ENCODE measurements at places on chromosomes 12 and 14.

DNA sequence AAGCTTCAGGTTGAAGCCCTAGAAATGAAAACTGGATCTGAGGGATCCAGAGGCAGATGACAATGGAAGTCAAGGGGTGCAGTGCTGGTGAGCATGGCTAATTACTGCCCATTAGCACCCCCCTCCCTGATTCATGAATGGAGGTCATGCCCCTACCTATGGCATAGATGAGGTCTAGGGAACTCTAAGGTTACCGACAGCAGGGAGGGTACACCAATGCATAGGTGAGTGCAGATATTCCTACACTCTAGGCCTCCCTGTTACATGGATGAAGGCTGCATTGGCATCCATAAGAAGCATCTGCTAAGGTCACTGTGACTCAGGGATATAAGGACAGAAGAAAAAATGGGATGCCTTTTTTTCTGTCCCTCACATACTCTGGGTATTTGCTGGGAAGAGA lies 147.3 kb downstream of the CCDC59 start:
- no peaks in the 10 kb centered on the region for H3K4me1 ChIP-seq
- H3K4me3 ChIP-seq, result no peak overlapping the region
- no peaks in the 10 kb centered on the region for H3K36me3 ChIP-seq
- H3K27ac ChIP-seq, result no peak overlapping the region
- no peaks in the 10 kb centered on the region for H3K27me3 ChIP-seq

GRCh38 chr12:70615174-70615866 lies 21.9 kb downstream of the PTPRB start:
- H3K27me3 ChIP-seq, result no peaks in the 10 kb centered on the region
- H3K4me3 ChIP-seq, result no peak overlapping the region
- DNase-seq, result no peak
- H3K4me1 ChIP-seq, result no peaks in the 10 kb centered on the region
- H3K36me3 ChIP-seq, result no peaks in the 10 kb centered on the region

GRCh38 chr12:13183620-13184019 lies 12.9 kb upstream of the EMP1 start:
- no peak for DNase-seq
- H3K27ac ChIP-seq, result no peak overlapping the region
- no peak overlapping the region for H3K4me3 ChIP-seq
- H3K36me3 ChIP-seq, result no peaks in the 10 kb centered on the region
- peaks cover 16% of the 10 kb centered on the region for H3K4me1 ChIP-seq
- no peaks in the 10 kb centered on the region for H3K27me3 ChIP-seq

DNA sequence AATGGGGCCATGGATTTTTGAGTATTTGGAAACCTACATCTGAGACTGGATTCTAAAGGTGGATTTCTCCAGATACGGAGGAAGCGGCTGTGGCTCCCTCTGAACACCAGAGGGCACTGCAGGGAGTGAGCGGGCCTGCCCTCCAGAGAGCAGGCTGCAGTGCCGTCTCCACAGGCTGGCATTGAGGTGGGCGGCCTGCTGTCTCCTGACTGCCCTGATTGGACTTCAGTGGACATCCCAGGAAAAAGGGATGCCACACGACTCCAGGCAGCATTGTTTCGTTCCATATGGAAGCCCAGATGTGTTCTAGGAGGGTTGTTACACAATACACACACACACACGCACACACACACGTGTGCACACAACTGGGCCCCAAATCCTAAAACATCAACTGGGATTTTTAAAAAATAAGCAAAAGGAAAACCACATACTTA lies 20.9 kb upstream of the ANO2 start:
- no peaks in the 10 kb centered on the region for H3K27me3 ChIP-seq
- no peaks in the 10 kb centered on the region for H3K4me1 ChIP-seq
- no peak for DNase-seq
- no peaks in the 10 kb centered on the region for H3K36me3 ChIP-seq

- H3K4me3 ChIP-seq, result no peak overlapping the region
- H3K4me1 ChIP-seq, result peaks cover 7% of the 10 kb centered on the region
- H3K36me3 ChIP-seq, result no peaks in the 10 kb centered on the region
- H3K27ac ChIP-seq, result no peak overlapping the region
Observed at GRCh38 chr14:45633220-45633984, 380.4 kb upstream of the MIS18BP1 start.

DNA sequence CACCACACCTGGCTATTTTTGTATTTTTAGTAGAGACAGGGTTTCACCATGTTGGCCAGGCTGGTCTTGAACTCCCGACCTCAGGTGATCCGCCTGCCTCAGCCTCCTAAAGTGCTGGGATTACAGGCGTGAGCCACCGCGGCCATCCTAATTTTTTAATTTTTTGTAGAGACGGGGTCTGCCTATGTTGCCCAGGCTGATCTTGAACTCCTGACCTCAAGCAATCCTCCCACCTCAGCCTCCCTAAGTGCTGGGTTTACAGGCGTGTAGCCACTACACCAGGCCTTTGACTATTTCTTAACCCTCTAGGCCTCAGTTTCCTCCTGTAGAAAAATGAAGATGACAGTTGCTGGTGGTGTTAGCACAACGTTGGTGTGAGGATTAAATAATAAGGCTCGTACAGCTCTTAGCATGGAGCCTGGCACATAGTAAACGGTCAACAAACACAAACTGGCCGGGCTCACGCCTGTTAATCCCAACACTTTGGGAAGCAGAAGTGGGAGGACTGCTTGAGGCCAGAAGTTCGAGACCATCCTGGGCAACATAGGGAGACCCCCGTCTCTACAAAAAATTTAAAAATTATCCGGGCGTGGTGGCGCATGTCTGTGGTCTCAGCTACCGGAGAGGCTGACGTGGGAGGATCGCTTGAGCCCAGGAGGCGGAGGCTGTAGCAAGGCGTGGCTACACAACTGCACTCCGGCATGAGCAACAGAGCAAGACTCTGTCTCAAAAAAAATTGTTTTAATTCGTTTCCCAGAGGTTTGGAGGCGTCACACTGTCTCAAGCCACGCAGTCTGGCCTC lies 979 bp downstream of the DDX54 start:
- peak overlapping the region; percentile 81 for H3K27ac ChIP-seq
- H3K4me1 ChIP-seq, result peaks cover 3% of the 10 kb centered on the region
- DNase-seq, result no peak
- H3K36me3 ChIP-seq, result peaks cover 49% of the 10 kb centered on the region
- H3K4me3 ChIP-seq, result peak overlapping the region; percentile 87
- no peaks in the 10 kb centered on the region for H3K27me3 ChIP-seq

GRCh38 chr12:32828120-32828519 lies 68.5 kb downstream of the PKP2 start:
- H3K4me1 ChIP-seq, result no peaks in the 10 kb centered on the region
- no peak overlapping the region for H3K4me3 ChIP-seq
- DNase-seq, result no peak
- H3K27me3 ChIP-seq, result no peaks in the 10 kb centered on the region
- H3K36me3 ChIP-seq, result peaks cover 34% of the 10 kb centered on the region

DNA sequence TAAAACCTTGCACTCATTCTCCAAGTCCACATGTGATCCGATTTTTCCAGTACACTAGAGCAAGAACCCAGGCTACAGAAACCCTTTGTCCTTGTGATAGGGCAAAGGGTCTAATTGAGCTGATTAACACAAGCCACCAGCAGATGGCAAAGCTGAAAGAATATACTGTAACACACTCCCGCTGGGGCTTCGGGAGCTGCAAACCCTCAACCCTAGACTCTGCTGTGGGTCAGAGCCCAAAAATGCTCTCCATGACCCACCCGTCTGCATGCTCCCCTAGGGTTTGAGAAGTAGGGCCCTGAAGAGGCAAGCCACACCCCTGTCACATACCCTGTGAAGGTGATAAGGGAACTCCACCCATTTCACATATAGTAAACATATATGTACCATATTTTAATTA lies 33.6 kb upstream of the PCNX1 start:
- H3K36me3 ChIP-seq, result no peaks in the 10 kb centered on the region
- H3K4me3 ChIP-seq, result no peak overlapping the region
- no peaks in the 10 kb centered on the region for H3K27me3 ChIP-seq
- peaks cover 3% of the 10 kb centered on the region for H3K4me1 ChIP-seq
- no peak overlapping the region for H3K27ac ChIP-seq

DNA sequence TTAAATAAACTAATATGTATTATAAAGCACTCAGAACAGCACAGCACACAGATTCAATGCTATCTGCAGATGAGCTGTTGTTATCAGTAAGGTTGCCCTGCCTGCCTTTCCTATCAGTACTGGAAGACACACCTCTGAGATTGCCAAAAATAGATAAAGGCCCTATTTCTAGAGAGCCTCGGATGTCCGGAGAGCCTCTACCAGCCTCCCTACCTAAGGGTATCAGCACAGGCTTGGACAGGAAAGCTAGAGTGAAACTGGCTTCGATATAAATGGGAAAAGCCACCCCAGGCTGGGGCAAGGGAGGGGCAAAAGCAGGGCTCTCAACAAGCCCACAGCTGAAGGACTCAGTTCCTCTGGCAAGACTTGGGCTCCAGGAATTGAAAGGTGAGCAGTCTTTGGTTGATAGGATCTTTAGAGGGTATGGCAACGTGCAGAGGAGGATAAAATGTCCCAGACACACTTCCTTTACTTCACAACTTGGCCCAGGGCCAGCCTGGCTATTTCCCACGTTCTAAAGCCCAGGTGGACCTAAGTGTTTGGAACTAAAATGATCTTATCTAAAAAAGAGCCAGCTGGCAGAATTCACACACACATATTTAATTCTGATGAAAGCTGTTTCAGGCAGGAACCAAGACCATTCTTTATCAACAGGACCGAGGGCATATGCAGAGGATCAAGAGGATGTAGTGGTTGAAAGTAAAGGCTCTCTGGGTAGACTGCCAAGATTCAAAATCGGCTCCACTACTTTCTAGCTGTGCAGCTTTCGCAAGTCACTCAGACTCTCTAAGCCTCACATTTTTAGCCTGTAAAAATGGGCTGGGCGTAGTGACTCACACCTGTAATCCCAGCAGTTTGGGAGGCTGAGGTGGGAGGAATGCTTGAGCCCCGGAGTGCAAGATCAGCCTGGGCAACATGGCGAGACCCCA lies 37.8 kb upstream of the ITPR2 start:
- H3K4me3 ChIP-seq, result no peak overlapping the region
- no peaks in the 10 kb centered on the region for H3K36me3 ChIP-seq
- peaks cover 5% of the 10 kb centered on the region for H3K4me1 ChIP-seq
- no peak for DNase-seq
- H3K27ac ChIP-seq, result peak overlapping the region; percentile 29

GRCh38 chr12:25422241-25422640 lies 130.8 kb downstream of the LMNTD1 start:
- no peaks in the 10 kb centered on the region for H3K36me3 ChIP-seq
- H3K4me3 ChIP-seq, result no peak overlapping the region
- no peaks in the 10 kb centered on the region for H3K27me3 ChIP-seq
- no peak for DNase-seq
- no peaks in the 10 kb centered on the region for H3K4me1 ChIP-seq

DNA sequence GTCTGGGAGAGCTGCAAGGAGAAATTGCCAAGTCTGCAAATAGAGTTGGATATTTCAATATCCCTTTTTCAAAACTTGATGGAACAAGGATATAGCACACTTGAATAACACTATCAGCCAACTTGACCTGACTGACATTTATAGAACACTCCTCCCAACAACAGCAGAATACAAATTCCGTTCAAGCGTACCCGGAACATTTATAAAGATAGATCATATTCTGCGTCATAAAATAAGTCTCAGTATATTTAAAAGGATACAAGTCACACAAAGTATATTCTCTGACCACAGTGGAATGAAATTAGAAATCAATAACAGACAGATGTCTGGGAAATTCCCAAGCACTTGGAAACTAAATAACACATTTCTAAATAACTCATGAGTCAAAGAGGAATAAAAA lies 29.0 kb upstream of the MEG3 start:
- peaks cover 5% of the 10 kb centered on the region for H3K27me3 ChIP-seq
- H3K27ac ChIP-seq, result no peak overlapping the region
- no peaks in the 10 kb centered on the region for H3K36me3 ChIP-seq
- no peak overlapping the region for H3K4me3 ChIP-seq
- DNase-seq, result no peak

- no peaks in the 10 kb centered on the region for H3K27me3 ChIP-seq
- DNase-seq, result no peak
- no peak overlapping the region for H3K4me3 ChIP-seq
- H3K27ac ChIP-seq, result no peak overlapping the region
- no peaks in the 10 kb centered on the region for H3K4me1 ChIP-seq
Observed at GRCh38 chr12:103727638-103728037, 113.4 kb downstream of the NT5DC3 start.

- peaks cover 17% of the 10 kb centered on the region for H3K36me3 ChIP-seq
- no peaks in the 10 kb centered on the region for H3K27me3 ChIP-seq
- peaks cover 3% of the 10 kb centered on the region for H3K4me1 ChIP-seq
- peak overlapping the region; percentile 66 for H3K4me3 ChIP-seq
- peak overlapping the region; percentile 85 for H3K27ac ChIP-seq
- no peak for DNase-seq
Observed at GRCh38 chr12:71664411-71665089, 449 bp downstream of the THAP2 start.

DNA sequence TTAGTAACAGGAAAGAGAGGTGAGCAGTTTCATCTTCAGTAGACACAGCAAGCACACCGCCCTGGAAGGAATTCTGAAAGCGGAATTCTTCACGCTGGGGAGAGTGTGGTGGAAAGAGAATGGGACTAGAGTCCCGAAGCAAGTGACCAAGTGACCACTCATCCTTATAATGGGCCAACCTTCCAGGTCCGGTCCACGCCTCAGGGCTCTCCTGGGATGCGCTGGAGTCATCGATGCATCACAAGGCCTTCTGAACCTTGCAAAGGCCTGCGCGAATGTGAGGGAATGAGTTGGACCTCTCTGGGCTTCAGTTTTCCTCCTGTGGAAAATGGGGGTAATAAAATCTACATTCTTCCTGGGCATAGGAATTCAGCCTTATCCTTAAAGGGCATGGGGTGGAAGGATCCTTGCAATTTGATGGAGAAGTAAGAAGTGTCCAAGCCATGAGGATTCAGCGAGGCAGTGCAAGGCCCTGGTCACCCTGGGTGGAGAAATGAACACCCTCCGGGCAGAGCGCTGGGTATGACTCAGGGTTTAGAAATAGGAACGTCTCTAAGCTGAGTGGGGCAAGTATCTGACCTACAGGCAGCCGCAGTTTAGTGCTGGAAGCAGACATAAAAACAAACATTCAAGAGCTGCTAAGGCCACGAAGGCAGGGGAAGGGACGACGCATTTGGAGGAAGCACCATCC lies 97.7 kb downstream of the SETD3 start:
- H3K4me3 ChIP-seq, result no peak overlapping the region
- peaks cover 14% of the 10 kb centered on the region for H3K4me1 ChIP-seq
- H3K27ac ChIP-seq, result no peak overlapping the region
- no peaks in the 10 kb centered on the region for H3K36me3 ChIP-seq
- H3K27me3 ChIP-seq, result peaks cover 12% of the 10 kb centered on the region
- no peak for DNase-seq

- H3K4me3 ChIP-seq, result no peak overlapping the region
- peaks cover 4% of the 10 kb centered on the region for H3K27me3 ChIP-seq
- no peak overlapping the region for H3K27ac ChIP-seq
- no peaks in the 10 kb centered on the region for H3K4me1 ChIP-seq
- H3K36me3 ChIP-seq, result no peaks in the 10 kb centered on the region
Observed at GRCh38 chr14:24876996-24877395, 173.0 kb downstream of the STXBP6 start.

- no peak overlapping the region for H3K4me3 ChIP-seq
- H3K36me3 ChIP-seq, result no peaks in the 10 kb centered on the region
- no peak overlapping the region for H3K27ac ChIP-seq
- no peaks in the 10 kb centered on the region for H3K27me3 ChIP-seq
- peaks cover 35% of the 10 kb centered on the region for H3K4me1 ChIP-seq
Observed at GRCh38 chr14:69687606-69688298, 76.4 kb downstream of the SUSD6 start.

- H3K36me3 ChIP-seq, result no peaks in the 10 kb centered on the region
- H3K4me3 ChIP-seq, result no peak overlapping the region
Observed at GRCh38 chr14:101025696-101026095, 122.2 kb upstream of the RTL1 start.

- peaks cover 33% of the 10 kb centered on the region for H3K4me1 ChIP-seq
- H3K4me3 ChIP-seq, result no peak overlapping the region
- H3K27ac ChIP-seq, result no peak overlapping the region
- no peaks in the 10 kb centered on the region for H3K36me3 ChIP-seq
- no peak for DNase-seq
Observed at GRCh38 chr14:70884595-70885342, 22.5 kb upstream of the PCNX1 start.

GRCh38 chr14:57246933-57247657 lies 21.6 kb downstream of the EXOC5 start:
- no peak for DNase-seq
- peaks cover 58% of the 10 kb centered on the region for H3K36me3 ChIP-seq
- no peak overlapping the region for H3K4me3 ChIP-seq
